ENCODE measurements at places on chromosomes 2 and 18.

DNA sequence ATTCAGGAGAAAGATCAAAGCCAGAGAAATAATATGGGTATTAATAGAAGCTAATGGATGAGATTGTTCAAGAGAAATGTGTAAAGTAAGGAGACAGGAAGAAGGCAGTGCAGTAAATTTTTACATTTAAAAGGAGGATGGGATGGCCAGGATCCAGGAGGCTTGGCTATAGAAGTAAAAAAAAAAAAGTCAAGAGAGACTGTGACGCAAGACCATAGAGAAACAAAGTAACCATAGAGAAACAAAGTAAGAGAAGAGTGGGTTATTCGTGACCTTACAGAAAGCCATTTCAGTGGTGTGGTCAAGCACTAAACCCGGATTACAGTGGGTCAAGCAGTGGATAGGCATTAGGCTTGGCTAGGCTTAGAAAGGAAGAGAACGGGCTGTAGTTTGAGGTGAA is 10.5 kb upstream of the FAM171B start:
- no peak for DNase-seq

DNA sequence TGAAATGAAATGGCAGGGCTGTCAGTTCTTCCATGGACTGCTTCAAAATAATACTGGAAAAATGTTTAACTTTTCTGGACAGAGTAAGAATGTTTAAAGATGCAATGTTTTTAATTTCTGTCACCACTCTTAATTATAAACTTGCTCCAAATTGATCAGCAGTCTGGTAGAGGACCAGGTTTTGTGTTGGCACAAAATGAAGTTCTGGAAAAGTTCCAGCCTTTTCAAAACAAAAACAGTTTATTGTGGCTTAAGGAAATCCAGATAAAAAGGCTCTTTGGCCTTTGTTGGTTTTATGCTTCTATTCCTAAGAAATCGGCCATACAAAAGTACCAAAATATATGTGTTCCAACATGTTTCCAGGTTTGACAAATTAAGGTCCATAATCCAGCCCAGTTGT is 48.8 kb downstream of the PTRHD1 start:
- DNase-seq, result no peak

- DNase-seq, result no peak
Observed at GRCh38 chr2:119149611-119150010, 8.9 kb downstream of the C1QL2 start.

DNA sequence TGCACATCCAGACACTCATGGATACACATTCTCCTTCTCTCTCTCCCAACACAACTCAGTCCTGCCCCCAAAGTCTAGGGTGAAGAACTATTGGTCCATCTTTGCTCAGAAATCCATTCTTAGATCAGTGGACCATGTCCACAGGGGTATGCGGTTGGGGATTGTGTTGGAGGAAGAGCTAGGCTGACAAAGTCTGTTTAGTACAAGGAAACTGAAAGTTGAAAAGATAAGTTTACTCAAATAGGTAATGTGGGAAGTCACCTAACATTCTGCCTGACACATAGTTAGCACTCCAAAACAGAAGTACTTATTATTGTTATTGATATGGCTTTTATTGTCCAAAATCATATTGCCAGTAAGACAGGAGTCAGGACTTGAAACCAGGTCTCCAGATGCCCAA is 55.9 kb downstream of the ALK start:
- DNase-seq, result no peak

- DNase-seq, result no peak
Observed at GRCh38 chr2:166764216-166764615, 124.1 kb upstream of the XIRP2 start.

DNA sequence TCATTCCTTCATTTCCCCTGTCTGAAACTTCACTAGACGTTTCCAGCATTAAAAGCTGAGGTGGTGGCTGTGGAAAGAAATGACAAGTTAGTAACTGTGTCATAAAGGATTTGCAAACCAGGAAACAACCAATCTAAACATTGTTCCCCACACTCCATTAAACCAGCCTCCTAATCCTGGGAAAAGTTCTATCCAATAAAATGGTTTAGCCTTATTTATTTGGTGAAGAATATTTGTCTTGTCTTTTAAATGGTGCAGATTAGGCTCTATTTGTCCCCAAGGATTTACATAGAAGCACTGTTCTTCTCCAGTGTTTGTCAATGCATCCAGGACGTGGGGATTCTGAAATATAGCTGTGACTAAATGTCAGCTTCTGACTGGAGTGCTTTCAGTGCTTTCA is 10.5 kb upstream of the DPP4 start:
- no peak for DNase-seq

DNA sequence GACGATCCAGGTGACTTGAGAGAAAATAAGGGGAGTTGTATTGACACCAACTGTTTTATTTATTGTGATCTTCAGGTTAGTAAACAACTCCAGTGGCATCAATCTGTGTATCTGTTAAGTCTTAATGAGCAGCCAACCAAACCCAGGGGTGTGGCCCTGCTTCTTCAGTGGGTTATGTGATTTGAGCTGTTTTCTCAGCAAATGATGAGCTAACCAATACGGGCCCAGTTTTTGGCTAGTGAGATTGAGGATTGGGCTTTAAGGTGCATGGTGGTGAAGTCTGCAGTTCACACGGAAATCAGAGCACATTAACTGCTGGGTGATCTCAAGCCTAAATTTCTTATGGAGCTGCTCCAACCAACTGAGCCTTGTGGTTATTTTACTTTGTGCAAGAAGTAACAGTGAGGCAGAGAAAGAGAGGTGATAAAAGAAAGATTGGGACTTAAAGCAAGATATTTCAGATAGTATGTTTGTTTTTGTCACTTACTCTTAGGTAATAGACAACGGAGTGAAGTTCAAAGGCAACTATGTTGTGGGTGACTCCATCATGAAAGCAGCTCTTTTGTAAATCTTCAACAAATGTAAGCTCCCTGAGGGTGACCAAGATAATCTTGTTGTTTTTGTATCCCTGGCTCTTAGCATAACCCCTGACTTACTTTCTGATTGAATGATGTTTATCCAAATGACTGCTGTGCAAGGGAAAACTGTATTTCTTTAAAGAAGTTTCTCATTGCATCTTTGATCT is 2.4 kb downstream of the MTCL1 start:
- DNase-seq, result no peak

GRCh38 chr18:13796515-13796914 is 27.4 kb upstream of the MC5R start:
- DNase-seq, result no peak

DNA sequence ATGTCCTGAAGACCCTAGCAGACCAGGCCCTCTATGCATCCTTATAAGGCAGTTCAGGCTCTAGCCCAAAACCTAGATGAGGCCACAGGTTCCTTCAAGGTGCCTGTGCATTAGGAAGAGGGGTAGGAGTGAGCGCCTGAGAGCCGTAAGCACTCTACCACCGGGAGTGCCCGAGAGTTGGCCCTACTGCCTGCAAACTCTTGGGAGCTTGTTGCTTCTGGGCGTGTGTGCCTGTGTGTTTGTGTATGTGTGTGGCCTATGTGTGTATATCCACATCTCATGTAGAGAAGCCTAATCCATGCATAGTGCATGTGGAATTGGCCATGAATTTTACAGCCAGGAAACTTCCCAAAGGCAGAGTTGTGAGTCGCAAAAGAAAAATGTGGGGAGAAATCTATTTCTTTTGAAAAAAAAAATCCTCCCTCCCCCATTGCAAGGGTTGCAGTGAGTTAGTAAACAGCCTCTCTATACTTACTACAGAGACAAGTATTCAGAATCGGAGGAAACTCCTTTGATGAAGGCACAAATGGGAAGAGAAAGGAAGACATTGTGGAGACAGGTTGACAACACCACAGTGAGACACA is 96.8 kb downstream of the ADD2 start:
- no peak for DNase-seq

DNA sequence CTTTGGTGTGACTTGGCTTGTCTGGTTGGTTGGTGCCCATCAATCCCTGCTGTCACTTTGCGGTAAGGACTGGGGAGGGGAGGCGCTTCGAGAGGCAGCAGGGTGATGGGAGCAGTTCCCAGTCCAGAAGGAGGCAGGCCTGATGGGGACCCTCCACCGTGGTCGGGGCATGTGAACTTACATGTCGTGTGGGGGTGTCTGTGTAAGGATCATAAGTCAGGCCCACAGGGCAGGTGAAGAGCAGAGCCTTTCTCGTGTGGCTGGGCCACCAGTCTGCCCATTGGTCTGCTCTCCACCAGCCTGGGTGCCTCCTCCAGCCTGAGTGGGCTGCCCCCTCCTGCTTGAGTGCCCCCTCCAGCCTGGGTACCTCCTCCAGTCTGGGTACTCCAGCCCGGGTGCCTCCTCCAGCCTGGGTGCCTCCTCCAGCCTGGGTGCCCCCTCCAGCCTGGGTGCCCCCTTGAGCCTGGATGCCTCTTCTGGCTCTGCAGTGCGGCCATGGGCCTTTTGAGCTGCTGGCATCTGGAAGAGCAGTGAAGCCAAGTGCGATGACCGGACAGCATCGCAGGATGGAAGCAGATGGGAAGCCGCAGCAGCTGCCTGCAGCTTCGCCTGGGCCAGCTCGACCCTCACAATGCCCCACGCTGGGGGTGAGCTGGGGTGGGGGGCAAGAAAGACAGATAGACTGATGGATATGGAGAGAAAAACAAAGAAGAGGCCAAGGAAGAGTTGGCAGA is 25.0 kb downstream of the ATOH8 start:
- DNase-seq, result no peak

GRCh38 chr2:200422532-200423261 is 87.2 kb downstream of the KCTD18 start:
- DNase-seq, result no peak

DNA sequence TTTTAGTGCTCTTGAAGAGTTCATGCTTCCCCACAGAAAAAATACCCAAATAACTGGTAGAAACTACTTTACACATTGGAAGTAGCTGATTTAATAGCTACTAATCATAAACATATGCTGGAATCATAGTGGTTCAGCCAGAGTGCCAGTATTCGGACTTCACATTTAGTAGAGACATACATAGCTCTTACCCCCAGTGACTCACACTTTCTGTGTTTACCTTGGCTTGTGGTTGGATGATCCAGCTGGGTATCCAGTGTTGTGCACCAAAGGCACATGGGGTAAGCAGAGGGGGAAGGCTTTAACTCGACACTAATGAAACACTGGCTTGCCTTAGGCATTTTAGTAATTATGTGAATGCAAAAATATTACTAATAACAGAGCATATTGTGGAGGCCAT is 18.1 kb downstream of the ARHGAP28 start:
- DNase-seq, result peak; percentile 52

- no peak for DNase-seq
Observed at GRCh38 chr2:110670826-110671225, 7.0 kb downstream of the BUB1 start.

DNA sequence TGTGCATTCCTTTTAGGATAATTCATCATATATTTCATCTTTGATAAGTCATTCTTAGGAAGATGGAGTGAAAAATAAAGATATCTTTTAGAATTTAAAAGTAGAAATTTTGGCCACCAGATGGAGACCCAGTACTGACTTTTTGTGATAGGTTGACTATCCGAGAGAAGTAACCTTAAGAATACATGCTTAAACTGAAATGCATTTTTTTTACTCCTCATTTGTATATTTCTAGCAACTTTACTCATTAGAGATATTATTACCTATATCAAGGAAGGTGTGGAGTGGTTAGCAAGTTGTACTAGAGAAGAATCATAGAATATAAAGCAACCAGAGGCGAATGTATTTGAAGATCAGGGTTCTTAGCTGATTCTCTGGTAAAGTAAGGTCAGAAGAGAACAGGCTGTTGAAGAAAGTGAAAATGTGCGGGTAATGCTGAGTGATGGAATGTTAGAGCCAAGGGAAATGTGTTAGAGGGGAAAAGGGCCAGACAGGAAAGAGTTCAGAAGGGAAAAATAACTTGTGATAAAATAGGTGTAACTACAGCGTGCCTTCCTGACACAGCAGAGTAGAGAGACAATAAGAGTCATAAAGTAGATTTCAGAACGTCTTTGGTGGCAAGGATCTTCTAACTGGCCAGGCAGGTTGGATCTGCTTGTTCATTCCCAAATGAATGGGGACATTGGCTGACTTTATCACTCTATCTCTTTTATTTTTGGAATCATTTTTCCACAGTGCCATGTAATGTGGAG is 52.3 kb downstream of the TDRD15 start:
- no peak for DNase-seq

- DNase-seq, result no peak
Observed at GRCh38 chr2:131143803-131144202, 38.7 kb downstream of the PLEKHB2 start.

Measured in pancreas (tissue), 10 donors.